ENCODE measurements at places on chromosomes 1 and 21.
A peak's percentile ranks its signal among the peaks of the same experiment; 100 is the strongest.

GRCh38 chr1:44318097-44319088 is 36.7 kb downstream of the ERI3 start:
- peak; percentile 25 for DNase-seq

GRCh38 chr1:119814288-119814687 is 3.0 kb upstream of the REG4 start:
- DNase-seq, result no peak

DNA sequence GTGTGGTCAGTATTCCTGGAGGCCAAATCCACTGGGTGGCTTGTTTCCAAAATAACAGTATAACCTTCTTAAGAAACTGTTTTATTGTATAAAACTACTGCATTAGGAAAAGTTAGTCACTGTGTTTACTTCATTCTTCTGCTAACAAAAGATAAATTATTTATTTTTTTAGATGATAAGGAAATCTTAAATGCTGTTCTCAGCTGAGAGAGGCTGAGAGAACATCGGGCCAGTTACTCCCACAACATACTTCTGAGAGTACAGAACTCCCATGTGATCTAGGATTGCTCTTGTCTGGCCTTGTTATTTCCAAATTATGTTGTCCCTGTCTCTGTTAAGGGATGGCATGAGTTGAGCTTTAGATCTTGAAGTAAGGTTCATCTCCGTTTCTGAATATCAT is 96.7 kb upstream of the CXADR start:
- peak; percentile 98 for DNase-seq

DNA sequence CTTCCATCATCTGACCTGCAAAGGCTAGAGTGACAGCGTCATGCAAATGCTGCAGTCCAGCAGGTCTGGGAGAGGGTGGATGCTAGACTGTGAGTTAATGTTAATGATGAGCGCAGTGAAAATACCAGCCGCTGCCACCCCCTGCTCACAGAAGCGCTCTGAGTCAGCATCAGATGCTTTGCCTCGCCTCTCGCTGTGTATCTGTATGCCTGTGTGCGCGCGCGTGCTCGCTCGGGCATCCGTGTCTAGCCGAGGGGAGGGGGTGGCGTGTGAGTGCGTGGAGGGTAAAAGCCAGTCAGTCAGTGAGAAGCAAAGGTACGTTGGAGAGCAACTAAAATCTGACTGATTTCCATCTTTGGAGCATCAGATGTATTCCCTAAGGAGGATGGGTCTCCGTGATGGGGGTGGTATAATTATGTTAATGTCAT is 858.7 kb downstream of the USP25 start:
- DNase-seq, result peak; percentile 92

DNA sequence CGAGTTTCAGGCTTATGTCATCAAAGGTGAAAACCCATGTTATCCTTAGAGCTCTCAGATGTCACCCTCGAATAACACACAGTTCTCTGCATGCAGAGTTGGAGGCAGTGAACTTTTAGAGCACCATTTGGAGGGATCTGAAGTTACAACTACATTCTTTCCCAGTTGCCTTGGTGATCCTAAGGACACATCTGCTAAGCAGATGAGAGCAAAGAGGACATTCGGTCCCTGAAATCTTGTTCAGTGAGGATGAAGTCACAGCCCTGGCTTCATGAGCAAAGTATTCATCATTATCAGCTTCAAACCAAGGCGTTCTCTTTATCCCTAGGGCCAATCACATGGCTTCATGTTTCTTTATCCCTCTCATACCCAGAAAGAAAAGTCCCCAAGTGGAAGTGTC is 23.1 kb upstream of the MCOLN2 start:
- no peak for DNase-seq

DNA sequence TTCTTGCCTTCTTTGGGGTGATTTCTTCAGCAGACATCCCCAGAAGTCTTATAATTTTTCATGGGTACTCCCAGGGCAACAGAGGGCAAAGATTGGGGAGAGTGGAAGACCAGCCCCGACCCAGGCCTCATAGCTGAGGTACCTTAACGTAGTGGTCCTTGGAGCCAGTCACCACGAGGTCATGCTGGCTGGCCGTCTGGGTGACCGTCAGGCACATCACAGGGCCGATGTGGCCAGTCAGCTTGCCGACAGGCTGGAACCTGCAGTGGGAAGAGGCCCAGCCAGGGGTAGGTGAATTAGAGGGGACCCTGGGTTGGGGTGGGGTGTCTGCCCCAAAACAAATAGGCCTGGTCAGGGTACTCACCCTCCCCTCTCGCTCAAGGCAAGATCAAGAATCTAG is 46.9 kb downstream of the KIF21B start:
- no peak for DNase-seq

DNA sequence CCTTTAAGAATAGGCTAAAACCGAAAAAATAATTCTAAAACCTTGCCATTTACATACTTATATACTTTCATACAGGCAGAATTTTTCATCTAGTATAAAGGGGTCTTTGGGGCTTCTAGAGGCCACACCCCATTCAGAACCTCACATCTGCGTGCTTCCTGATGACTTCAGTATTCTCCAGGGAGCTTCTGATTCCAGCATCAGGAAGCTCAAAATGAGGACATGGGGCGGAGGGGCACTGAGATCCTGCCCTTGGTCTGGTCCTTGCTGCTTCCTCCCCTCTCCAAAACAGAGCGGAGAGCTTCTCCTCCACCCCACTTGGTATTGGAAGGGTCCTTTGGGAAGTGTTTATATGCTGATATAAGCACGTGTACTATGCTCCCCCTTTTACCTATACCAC is 13.8 kb downstream of the PAX7 start:
- DNase-seq, result no peak
